ENCODE measurements at places on chromosomes 12 and 14.

DNA sequence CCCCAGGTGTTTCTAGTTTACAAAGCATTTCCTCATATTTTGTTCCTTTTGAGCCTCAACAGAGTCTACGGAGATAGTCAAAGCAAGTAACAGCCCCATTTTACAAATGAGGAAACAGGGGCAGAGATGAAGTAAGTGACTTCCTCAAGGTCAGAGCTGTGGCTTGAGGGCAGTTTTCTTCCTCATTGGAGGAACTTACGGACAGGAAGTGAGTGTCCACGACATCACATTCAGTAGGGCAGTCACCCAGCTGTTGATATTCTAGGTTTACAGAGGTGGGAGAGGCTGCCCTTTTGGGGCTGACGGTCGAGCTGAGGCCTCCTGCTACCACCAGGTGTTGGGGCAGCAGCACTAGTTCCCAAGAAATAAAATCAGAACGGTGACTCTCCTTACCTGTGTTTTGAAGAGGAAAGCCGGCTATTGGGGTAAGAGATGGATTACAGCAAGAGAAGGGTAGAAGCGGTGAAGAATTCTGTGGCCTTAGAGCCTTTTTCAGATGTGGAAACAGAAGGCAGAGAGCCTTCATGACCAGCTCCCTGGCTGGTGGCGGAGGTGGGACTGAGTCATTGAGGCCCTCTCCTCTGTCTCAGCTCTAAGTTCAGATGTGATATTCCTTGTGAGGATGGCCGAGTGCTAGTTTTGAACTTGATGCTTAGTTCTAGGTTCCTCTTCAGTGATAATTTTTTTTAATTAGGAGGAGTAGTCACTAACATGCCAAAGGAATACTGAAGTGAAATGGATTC lies 41.7 kb downstream of the SUSD6 start:
- peak; percentile 39 for DNase-seq

GRCh38 chr12:83432176-83432719 lies 745.5 kb downstream of the TMTC2 start:
- no peak for DNase-seq

- DNase-seq = no peak
Observed at GRCh38 chr14:55532645-55533344, 47.2 kb upstream of the KTN1 start.

DNA sequence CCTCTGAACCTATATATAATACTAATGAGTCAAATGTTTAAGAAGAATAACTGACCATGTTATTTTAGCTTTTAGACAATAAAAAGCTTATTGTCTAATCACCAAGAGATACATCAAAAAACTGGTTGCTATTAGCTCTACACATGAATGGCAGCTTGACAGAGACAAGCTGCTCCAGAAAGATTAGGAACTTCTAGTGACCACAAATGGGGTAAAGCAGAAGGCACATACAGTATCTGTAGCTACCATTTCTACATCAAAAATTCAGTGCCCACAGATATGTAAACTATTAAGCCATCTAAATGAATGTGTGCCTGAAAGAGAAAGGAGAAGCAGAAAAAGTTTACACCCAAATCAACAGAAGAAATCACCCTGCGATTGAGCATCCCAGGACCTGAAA lies 2.4 kb downstream of the AREL1 start:
- DNase-seq = peak; percentile 62

GRCh38 chr14:105055334-105055733 lies 9.9 kb downstream of the GPR132 start:
- DNase-seq = no peak

DNA sequence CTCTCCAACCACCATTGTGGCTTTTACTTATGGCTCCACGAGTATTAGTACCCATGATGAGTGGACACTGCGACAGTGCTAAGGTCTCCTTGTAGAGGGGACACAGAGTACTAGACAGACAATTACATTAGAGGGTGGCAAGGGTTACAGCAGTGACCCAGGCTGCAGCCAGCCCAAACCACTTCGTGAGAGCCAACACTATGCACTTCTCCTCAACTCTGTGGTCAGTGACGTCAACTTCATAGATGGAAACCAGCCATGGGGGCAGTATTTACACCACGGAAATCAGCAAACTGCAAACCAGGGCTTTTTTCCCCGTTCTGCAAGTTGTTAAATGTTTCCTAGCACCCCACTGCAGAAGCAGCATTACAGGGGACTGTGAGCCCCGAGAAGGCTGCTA lies 61.6 kb upstream of the ZFP36L1 start:
- DNase-seq = no peak

All from common myeloid progenitor, CD34-positive (primary cell).